ENCODE measurements at places on chromosomes 11 and 22.

GRCh38 chr11:12743834-12744449, 69.7 kb downstream of the TEAD1 start:
- no peak for DNase-seq

DNA sequence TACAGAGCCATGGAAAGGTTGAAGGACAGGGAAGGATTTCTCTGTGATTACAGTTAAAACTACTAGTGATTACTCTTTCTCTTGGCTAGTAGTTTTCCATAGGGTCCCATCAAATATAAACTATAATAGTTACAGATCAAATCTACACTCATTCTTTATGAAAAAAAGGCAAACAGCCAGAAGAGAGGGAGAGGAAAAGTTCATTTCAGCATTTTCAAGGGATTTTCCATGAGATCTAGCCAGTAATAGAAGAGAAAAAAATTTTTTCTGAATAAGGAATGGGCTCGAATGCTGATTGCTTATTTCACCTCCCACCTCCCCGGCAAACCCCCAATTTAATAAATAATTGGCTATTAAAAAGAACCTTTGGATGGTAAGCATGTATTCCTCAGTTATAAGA, 74.8 kb upstream of the BLID start:
- DNase-seq, result no peak

DNA sequence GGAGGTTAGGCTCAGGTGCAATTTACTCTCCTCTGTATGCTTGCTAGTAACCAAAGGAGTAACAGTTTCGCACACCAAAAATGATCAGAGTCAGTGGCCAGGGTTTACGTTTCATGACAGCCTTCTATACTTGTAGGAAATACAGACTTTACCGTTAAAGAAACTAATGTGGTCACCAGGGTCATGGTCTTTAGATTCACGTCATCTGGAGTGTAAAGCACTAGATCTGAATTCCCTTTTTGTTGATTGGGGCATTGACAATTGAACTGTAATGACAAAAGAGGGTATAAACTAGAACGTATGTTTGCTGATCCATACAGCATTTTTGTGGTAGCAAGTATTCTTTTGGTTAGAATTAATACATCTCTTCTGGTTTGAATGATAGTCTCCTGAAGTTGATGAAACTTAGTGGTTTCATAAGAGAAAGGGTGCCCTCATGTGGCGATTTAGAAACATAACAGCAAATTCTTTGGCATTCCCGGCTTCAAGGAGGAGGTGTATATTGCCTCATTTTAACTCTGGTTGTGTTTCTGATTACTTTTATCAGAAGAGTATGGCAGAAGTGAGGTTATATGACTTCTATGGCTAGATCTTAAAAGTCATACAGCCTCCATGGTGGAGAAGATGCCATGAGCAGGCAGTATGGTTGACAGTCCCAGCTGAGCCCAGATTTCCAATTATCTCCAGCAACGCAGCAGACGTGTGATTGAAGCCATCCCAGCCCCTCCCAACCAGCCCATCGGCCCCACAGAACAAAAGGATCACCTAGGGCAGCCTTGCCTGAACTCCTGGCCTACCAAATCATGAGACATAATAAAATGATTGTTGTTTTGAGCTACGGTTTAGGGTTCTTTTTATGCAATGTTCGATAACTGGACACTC, 35.1 kb downstream of the MMP7 start:
- DNase-seq, result peak; percentile 69

GRCh38 chr22:36253523-36254490, 874 bp downstream of the APOL1 start:
- DNase-seq, result no peak

GRCh38 chr11:30360741-30361140, 37.8 kb downstream of the ARL14EP start:
- no peak for DNase-seq

- DNase-seq, result no peak
Observed at GRCh38 chr11:116164843-116165242, 607.9 kb downstream of the BUD13 start.

DNA sequence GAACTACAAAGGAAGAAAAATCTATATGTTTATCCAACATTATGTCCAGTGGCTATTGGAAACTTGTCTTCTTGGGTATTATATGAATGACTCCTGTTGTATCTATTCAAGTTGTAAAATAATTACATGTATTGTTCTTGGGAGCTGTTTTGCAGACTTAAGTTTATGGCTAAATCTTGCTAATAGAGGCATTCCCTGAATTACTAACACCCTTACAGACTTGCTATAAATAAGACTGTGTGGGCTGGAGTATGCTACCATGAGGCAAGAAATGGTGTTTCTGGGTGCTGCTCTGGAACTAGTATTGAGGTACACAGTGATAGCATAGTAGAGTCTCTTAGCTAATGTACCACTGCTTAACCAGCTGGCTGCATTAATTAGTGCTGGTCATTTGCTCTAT, 155.1 kb downstream of the HIPK3 start:
- no peak for DNase-seq

DNA sequence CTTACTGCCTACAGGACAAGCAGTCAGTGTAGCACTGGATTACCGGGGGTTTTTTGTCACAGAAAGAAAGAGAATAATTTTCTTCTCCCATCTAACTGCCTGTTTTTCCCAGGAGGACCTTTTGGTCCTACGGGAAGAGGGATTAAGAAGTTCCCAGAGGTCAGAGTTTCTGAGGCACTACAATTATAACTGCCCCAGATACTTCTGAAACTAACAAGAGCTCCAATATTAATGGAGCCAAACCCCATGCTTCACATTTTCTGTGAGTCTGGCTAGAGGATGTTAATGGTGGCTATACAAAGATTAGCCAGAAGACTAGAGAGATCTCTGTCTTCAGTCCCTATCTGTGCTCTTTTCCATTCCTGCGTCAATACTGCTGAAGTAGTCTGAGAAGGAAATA, at the start of gene OR56A3:
Gene OR56A3 (plus strand): TSS at position 301 of the 400 bp plus-strand sequence. CDS start 5,096 bp downstream, outside the sequence.
- DNase-seq, result no peak

GRCh38 chr11:34328632-34328910, 29.2 kb downstream of the ABTB2 start:
- no peak for DNase-seq

DNA sequence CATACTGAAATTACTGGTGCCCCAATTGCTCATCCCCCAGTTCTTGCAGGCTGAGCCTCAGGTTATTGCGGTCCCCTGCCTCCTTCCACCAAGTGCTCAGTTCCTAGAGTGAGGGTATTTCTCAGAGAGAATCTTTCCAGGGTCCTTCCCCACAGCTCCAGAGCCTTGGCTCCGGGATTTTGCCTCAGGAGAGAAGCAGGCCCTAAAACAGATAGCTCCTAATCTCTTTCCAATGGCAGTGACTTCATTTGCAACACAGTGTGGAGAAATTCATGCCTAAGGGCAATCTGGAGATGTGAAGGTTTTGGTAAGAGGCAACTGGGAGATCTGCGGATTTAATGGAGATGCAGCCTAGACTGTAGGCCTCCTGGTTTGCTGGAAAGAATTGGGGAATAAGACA, 2.9 kb downstream of the NF2 start:
- DNase-seq, result no peak

- no peak for DNase-seq
Observed at GRCh38 chr11:33269822-33270221, 12.6 kb downstream of the HIPK3 start.

GRCh38 chr11:16312233-16312765, 44.0 kb downstream of the SOX6 start:
- no peak for DNase-seq

DNA sequence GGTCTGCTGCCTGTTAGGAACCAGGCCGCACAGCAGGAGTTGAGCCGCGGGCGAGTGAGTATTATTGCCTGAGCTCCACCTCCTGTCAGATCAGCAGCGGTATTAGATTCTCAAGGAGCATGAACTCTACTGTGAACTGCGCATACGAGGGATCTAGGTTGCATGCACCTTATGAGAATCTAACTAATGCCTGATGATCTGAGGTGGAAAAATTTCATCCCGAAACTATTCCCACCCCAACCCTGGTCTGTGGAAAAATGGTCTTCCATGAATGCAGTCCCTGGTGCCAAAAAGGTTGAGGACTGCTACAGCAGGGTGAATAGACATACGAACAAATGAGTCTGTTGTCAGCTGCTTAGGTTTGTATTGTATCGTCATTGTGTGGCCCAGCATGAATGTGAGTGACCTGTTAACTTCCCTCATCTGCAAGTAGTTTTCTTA, 29.8 kb downstream of the RNF141 start:
- DNase-seq, result no peak

GRCh38 chr11:118820412-118821357, 29.7 kb upstream of the DDX6 start:
- DNase-seq, result peak; percentile 90

- DNase-seq, result no peak
Observed at GRCh38 chr22:47292546-47293320, 530.3 kb downstream of the TBC1D22A start.

- DNase-seq, result no peak
Observed at GRCh38 chr11:59197991-59198390, 14.7 kb downstream of the MPEG1 start.

GRCh38 chr11:45319077-45319476, 32.9 kb upstream of the SYT13 start:
- no peak for DNase-seq

GRCh38 chr11:83191986-83192385, 1.5 kb upstream of the ANKRD42 start:
- no peak for DNase-seq

DNA sequence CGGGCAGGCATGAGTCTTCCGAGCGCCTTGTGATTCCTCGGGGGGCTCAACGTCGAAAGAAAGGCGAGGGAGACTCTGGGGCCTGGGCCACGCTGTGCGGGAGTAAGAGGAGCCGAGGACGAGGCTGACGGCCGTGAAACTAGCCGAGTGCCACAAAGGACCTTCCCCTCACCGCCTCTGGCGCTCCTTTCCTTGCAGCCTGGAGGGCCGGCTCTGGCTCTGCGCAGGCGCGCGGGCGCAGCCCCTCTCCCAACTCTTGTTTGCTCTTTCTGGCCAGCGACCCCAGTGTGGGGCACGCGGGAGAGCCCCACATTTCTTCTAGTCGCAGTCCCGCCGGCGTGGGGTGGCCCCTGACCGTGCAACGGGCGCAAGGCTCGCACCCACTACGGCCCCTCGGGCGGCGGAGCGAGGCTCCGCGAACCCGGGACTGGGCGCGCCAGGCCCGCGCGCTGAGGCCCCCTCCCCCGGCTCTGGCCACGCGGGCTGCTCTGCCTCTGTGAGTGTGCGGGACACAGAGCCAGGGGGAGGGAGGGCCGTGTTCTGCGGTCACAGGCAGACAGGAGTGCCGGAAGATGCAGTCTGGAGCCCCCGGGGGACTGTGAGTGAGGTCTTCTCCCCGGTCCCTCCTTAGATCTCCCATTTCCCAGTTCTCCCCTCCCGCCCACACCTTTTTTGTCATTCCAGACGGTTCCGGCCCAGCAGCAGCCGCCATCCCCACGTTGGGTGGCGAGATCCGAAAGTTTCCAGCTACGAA, 1.0 kb upstream of the TOB2 start:
- peak; percentile 62 for DNase-seq

DNA sequence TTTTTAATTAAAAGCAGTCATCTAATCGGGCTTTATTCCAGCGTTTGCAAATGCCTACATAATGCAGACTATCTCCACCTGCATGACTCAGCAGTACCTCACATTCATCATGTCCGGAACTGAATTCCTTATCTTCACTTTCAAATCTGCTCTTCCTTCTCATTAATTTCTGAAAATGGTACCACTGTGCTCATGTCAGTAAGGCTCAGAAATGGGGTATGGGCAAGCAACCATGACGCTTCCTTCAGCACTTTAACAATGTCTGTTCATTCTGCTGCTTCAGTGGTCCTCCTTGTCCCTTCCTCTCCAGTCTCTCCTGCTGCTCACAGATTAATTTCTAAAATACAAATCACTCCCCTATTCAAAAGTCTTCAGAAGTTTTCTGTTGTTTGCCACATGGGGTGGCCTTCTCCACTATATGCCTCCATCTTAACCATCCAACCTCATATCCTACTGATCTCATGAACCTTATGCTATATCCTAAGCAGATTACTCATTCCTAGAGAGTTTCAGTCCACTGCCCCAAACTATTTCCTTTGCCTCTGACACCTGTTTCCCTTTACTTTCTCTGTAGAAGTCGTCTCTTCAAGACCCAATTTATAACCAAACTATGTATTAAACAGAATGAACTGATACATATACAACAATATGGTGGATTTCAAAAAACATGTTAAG, 7.0 kb downstream of the GTF2H1 start:
- DNase-seq, result no peak

- DNase-seq, result no peak
Observed at GRCh38 chr11:78800096-78800690, 225.5 kb upstream of the NARS2 start.

DNA sequence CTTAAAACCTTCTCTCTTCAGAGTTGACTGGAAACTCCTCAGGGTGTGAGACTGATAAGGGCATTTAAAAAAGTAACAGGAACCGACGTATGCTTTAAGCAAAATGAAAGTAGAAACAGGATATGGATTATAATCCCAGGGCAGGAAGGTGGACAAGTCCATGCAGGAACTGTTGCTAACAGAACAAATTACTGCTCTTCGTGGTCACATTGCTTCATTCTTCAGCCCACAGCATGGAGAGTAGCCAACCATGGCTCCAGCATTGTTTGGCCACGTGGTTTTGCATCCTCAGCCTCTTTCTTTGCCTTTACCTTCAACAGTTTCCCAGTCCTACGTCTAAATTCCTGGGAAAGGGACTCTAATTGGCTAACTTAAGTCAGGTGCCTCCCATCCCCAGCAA, 563.1 kb upstream of the ISX start:
- DNase-seq, result no peak

DNA sequence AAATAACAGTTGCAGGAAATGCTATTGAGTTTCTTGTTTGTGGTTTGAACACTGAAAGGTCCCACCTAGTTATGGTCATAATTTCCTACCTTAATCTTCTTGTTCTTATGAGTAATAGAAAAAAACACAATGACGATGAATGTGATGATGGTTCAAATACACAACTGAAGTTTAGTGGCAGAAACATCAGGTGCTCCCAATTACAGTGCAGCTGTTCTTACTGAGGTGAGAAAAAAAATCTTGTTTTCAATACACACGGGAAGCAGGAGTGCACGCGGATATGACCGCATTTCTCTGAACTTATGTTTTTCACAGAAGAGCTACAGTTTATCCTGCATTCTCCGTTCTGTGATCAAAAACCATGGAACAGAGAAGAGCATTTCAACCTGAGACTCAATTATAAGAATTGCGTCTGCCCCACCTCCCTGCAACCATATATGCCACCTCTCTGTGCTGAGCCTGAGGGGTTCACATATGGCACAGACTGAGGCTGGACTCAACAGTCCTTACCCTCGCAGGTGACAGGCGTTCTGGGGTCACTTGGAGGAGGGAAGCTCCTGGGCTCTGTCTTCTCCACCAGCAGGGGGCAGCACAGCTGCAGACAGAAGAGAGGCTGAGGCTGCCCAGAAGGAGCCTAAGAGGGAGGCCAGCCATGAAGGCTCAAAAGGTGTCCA, 99.7 kb upstream of the IGLL5 start:
- DNase-seq, result peak; percentile 57

DNA sequence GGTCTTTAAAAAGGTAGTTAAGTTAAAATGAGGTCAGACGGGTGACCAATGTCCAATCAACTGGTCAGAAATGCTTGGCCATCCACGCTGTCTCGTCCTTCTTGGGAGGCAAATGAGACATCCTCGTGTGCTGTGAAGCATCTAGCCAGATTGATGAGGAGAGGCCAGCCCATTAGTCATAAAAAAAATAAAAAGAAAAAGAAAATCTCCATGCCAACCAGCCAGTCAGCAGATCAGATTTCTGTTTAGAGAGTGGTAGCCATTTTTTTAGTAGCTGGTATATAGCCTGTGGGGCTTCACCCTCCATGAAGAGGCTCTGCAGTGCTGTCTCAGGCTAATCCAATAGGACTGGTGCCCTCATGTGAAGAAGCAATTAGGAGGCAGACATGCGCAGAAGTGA, 343.1 kb upstream of the SYN3 start:
- no peak for DNase-seq

GRCh38 chr22:45067731-45068130, 57.9 kb upstream of the PHF21B start:
- no peak for DNase-seq

GRCh38 chr11:27234043-27234668, 128.9 kb downstream of the CCDC34 start:
- DNase-seq, result no peak

All from naive B cell (primary cell).